ENCODE measurements at places on chromosomes 4 and X.

GRCh38 chr4:70187216-70187615 lies 8.3 kb upstream of the ODAM start:
- DNase-seq, result no peak

DNA sequence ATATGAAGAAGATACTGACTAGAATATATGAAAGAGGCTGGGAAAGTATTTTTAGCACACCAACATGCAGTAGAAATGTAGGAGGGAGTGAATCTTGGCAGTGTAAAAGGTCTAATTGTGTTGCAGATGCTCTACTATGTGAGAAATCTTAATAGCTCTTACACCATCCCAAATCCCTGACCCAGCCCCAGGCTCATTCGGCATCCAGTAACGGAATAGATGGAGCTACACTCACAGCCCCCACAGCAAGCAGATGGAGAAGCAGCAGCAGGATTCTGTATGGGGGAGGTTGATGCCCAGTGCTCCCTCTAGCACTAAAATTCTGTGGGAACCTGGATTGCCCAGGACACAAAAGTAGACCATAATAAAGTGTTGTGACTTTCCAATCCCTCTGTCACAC lies 153.2 kb upstream of the PRDX4 start:
- DNase-seq, result no peak

GRCh38 chr4:111399623-111400022 lies 745.6 kb upstream of the FAM241A start:
- DNase-seq, result no peak

DNA sequence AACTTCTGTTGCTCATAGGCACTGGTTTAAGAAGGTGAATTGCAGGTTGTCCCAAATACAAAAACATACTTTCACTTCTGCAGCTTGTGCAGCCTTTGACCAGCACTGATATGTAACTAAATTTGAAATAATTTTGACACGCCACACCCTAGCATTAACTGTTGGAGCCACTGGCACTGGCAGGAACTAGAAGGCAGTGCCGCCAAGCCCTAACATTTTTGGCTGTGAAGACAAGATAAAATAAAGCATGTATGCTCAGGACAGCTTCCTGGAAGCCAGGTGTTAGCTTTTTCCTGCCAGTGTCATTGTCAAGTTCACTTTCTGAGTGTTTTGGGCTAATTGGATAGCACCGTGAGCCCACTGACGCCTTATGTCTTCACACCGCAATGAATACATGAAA lies 65.3 kb upstream of the FBXW7 start:
- no peak for DNase-seq

DNA sequence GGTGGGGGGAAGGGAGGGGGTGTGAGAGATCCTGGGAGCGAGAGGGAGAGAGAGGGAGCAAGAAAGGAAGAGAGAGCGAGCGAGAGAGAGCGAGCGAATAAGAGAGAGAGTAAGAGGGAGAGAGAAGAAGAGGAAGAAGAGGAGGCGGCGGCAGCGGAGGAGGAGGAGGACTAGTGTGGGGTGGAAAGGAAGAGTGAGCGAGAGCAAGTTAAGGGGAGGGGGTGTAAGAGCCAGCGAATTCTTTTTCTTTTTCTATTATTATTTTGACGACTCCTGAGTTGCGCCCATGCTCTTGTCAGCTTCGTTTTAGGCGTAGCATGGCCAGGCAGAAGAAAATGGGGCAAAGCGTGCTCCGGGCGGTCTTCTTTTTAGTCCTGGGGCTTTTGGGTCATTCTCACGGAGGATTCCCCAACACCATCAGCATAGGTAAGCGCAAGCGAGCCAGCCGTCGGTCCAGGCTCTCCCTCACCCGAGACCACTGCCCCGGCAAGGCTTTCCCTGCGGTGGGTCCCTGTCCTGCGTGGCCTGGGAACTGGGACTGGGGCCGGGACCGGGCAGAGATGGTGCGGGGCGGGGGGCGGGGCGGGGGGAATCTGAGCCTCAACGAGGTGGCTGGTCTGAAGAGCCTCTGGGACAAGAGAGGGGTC lies at the start of gene GRIA3:
Gene GRIA3, plus strand, starts transcription at position 60 of the 647 bp plus-strand sequence. Its CDS starts 258 bp downstream, at position 318.
- DNase-seq, result no peak

GRCh38 chr4:123624959-123625358 lies 228.4 kb downstream of the SPRY1 start:
- DNase-seq, result no peak

GRCh38 chr4:23811161-23811560 lies 78.7 kb downstream of the PPARGC1A start:
- no peak for DNase-seq

DNA sequence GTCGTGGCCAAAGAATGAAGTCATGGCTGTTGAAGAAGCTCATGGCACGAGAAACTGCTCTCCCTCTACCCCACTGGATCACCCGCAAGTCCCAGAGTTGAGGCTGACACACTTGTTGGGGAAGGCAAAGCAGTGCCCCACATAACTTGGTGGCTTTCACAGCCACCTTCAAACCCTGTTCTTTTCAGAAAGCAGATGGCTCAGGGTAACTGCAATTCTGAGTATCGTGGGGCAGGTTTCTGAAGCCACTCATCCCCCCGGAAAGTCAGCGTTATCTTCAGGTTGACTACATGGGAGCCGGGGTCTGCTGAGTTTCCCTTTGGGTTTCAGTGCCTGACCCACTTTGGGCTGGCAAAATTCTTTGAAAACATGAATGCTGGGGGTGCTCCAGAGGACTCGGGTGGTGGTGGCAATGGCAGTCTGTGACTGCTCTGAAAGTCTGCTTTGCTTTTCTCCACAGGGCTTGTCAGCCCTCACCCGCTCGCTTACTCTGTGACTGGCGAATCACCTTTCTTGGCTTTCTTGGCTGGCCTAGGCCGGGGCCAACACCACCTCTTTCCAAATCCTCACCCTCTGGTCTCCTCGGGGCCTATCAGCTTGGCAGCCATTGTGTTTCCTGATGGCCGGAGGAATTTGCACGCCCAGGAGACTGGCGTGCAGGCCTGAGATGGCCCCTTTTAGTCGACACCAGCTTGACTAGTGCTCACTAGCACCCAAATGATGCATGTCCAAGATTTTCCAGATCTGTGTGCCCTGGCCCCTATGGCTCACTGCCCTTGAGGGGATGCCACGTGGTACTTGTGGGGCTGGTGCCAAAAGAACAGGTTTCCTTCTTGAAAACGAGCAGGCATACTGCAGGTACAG lies 7.3 kb downstream of the PPP1R3F start:
- DNase-seq, result no peak

DNA sequence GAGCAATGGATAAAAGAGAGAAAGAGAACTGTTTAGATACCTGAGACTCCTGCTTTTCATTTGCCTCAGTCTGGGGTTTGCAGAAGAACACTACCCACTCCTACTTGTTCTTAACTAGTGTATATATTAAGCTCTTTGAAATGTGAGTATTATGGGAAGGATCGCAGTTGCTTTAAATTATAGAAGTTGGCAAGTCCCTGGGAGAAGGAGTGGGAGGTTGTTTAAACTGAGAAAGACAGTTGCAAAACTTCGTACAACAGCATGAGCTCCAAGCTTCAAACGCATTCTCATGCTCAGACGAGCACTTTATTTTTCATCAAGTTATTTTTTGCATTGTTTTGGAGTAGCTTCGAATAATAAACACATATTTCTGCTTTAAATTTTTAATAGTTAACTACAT lies 88.1 kb upstream of the C1QTNF7 start:
- DNase-seq, result no peak

DNA sequence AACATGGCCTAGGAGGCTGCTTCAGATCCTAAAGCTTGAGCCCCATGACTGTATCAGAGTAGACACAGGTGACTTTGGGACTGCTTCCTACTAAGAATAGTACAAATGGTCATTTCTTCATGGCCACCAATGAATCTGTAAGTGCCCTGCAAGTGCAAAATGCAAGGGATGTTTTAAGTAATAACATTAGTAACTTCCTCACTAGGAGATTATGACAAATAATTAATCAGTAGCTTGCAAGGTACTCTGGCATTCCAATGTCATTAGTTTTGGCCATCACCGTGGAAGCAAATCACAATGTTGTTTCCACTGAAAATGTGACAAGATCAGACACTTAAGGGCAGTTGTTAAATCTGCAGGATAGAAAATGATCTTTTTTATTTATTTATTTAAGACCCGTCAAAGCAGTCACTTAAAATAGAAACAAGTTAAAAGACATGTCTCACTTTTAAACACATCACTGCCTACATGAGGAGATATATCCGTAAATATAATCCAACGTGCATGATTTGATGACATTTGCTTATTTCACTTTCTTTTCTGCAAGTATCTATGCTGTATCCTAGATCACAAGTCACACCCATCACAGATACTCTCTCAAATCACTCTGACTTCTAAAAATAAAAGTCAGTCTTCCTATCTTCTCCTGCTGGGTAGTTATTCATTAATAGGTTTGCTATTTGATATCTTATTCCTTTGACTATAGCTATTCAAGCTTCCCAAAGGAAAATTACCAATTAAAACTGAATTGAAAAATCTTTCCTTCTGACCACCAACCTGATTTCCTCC lies 400.6 kb downstream of the IL15 start:
- no peak for DNase-seq
